ENCODE measurements at places on chromosomes 3 and 15.

GRCh38 chr3:133393204-133393603 lies 6.7 kb upstream of the BFSP2 start:
- DNase-seq: no peak

DNA sequence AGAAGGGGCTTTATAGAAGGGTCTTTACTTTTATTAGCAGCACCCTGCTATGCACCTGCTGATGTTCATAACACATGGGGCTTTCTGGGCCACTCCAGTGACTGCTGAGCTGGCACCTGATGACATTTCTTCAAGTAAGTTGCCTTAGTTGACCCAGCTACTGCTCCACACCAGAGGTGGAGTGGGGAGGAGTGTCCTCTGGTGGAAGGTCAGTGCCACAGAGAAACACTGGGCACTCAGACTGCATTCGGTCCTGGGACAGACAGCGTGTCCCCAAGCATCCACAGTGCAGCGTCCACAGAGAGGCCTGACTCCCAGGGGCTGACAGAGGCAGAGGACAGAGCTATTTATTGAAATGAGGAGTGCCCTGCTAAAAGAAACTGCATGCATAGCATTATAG lies 74.9 kb upstream of the NSMCE3 start:
- DNase-seq: no peak

DNA sequence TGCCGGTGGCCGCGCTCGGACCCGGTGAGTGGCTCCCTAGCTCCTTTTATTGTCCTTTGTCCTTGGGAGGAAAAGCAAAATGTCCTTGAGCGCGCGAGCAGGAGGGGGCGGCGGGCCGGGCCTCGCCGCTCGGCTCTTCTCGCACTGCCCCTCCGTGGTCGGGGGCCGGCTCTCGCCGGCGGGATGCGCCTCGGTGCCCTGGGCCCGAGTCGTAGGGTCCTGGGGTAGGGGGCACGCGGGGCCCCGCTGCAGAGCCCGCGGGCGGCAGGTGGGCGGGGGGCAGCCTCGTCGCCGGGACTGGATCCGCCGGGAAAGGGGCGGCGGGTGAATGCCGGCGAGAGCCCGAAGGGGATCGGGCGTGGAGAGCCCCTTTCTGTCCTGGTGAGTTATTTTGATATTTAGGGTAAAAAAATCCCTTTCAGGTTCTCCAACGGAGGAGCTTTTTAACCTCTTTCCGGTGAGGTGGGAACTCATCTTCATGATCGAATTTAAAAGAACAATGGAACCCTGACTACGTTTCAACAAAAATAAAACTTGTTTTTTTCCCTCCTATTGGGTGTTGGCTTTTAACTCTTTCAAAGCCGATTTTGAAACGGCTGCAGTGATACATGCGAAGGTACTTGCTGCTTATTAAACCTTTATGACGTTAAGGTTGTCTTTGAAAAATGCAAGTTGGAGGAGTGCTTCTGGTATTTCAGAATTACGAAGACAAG lies 16.8 kb upstream of the CHD2 start:
- DNase-seq: no peak

DNA sequence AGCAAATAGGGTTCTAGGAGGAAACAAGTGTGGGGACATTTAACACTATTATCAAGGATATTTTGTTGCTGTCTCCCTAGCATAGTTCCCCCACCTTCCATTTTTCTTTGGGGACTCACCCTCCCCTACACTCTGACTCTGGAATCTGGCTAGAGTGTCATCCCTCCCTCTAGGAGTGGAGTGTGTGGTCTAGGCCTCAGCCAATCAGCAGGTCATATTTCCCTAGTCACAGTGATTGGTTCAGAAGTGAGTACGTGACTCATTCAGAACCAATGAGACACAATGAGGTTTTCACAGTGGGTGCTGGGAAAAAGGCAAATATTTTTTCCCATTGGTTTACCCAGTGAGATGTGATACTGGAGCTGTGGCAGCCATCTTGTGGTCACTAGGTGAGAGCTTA lies 234.4 kb downstream of the SHQ1 start:
- no peak for DNase-seq

DNA sequence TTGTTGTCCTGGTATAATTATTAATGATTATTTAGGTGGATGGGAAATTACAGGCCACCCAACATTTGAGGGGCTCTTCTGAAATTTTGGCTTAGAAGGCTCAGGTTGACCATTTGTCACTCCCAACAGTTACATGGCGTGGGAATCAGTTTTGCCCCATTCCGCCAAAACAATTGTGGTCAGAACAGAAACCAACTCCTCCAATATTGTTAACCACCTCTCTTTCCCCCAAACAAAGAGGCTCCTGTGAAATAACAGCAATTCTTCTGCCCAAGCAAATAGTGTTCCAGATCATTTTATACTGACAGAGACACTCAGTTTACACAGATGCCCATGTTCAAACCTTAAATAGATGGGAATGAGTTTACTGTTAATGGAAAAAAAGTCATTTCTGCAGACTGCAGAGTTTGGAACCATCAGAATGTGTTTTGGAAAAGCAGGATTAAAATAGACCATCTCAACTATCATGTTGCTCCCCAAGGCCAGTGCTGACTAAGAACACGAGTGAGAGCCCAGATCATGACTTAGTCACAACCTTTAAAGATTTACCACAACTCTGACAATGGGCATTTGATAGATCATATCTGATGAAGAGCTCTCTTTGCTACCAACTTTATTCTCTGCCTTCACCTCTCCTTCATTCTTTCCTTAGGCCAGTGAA lies 102.1 kb downstream of the DUT start:
- no peak for DNase-seq

GRCh38 chr3:17765819-17766472 lies 23.5 kb upstream of the TBC1D5 start:
- DNase-seq: no peak

DNA sequence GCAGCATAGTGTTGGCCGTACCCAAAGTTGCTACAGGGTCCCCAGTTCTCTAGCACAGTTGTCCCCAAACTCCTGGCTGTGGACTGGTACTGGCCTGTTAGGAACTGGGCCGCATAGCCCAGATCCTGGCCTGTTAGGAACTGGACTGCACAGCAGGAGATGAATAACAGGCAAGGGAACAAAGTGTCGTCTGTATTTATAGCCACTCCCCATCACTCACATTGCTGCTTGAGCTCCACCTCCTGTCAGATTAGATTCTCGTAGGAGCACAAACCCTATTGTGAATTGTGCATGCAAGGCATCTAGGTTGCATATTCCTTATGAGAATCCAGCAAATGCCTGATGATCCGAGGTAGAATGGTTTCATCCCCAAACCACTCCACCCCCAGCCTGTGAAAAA lies 604.0 kb upstream of the LMCD1 start:
- DNase-seq: no peak

DNA sequence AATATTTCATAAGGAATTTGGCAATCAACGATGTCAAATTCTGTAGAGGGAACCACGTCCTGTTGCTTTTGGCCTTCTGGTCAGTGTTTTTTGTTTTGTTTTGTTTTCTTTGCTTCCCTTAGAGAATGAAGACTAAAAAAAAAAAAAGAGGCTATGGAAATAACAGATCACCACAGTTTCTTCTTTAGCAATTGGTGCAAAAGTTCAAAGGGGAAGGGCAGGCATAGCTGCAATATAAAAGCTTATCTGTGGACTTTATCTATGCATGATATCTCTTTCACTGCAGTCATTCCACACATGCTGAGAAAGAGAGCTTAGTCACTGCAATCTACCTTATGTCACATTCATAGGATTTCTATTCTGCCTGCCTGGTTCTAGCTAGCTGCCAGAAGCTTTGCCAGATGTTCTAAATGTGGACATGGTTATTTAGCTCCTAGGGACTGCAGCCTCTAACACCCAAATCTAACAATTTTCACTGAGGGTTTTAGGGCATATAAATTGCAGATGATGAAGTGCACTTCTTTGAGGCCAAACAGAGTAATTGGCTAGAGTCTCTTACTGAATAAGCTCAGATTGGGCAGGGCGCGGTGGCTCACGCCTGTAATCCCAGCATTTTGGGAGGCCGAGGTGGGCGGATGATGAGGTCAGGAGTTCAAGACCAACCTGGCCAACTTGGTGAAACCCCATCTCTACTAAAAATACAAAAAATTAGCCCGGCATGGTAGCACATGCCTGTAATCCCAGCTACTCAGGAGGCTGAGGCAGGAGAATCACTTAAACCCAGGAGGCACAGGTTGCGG lies 637.2 kb downstream of the NTRK3 start:
- no peak for DNase-seq

- DNase-seq: no peak
Measured at GRCh38 chr3:122299872-122300460, 25.1 kb upstream of the CSTA start.

- no peak for DNase-seq
Measured at GRCh38 chr3:11914651-11915050, 68.0 kb upstream of the TAMM41 start.

- no peak for DNase-seq
Measured at GRCh38 chr3:133540896-133541674, 32.4 kb upstream of the CDV3 start.
